ENCODE measurements at places on chromosomes 13 and 19. TPM values are rescaled to one million over a fixed set of nuclear protein-coding genes. Genes with fewer than 3 reads are reported as not detected.

- no peak for DNase-seq
Measured at GRCh38 chr19:9362905-9363304, at the start of gene ZNF177. Gene ZNF177, plus strand, starts transcription at chr19:9363013. Its CDS starts 15,299 bp downstream, at chr19:9378312.

- no peak for DNase-seq
Measured at GRCh38 chr19:15259907-15260306, 27.7 kb upstream of the EPHX3 start.

- no peak for DNase-seq
Measured at GRCh38 chr13:30120133-30120822, 187.1 kb downstream of the KATNAL1 start.

DNA sequence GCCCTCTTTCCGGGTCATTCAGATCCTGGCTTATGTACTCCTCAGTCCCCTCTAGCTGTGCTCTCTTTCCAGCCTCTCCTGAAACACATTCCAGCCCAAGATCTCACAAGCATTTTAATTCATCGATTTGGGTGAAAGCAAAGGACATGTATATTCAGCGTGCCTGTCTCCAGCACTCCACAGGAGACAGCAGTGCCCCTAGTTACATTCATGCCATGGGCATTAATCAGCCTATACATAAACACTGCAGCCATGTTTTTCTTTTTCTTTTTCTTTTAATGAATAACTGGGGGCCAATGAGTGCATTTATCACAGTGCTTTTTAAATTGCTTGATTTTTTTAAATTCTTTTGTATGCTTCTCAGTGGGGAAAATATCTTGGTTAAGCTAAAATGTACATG is 199.1 kb downstream of the DCT start:
- DNase-seq, result no peak

GRCh38 chr13:74886502-74886901 is 595.5 kb downstream of the TBC1D4 start:
- DNase-seq, result no peak

KLHL1 gene
- 0.25 TPM for total RNA-seq

OSCAR gene
- 1.8 TPM for total RNA-seq

ZIK1 gene
- total RNA-seq, result 6.2 TPM

OR4F17 gene
- not detected for total RNA-seq

All from mucosa of descending colon (tissue), 3 donors.